Activated T-helper 9 cell treated with anti-CD3 and anti-CD28 coated beads, Interleukin-2, amount 50 U/mL, for 16 hours (primary cell): ENCODE measurements at places on chromosomes 5 and 9.

- no peak for DNase-seq
Observed at GRCh38 chr5:145906401-145906800, 30.0 kb upstream of the SH3RF2 start.

DNA sequence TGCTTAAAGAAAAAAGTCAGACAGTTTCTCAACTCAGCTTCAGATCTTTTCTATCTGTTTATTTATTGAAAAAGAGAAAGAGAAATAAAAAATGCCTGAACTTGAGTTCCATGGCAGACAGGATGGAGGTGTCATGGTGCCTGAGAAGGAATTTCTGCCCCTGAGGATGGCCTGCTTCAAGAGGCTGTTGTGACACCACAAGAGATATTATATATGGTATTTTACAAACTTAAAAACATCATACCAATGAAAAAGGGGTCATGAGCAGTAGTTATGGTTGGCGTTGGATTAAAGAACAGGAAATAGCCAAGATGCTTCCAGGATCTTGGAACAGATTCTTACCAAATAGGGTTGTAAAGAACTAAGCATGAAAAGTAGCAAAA lies 344.6 kb downstream of the GLIS3 start:
- no peak for DNase-seq

DNA sequence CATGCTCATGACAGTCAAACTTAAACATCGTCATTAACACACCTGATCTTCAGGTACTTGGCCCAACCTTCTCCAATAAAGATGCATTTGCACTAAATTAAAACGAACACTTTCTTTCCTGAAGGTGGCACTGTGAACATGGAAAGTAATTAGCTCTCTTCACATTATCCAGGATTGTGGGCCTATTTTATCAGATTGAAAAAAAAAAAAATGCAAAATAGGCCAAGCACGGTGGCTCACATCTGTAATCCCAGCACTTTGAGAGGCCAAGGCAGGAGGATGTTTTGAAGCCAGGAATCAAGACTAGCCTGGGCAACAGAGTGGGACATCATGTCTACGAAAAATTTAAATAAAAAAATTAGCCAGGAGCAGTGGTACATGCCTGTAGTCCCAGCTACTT lies 14.4 kb upstream of the CDC20B start:
- no peak for DNase-seq

DNA sequence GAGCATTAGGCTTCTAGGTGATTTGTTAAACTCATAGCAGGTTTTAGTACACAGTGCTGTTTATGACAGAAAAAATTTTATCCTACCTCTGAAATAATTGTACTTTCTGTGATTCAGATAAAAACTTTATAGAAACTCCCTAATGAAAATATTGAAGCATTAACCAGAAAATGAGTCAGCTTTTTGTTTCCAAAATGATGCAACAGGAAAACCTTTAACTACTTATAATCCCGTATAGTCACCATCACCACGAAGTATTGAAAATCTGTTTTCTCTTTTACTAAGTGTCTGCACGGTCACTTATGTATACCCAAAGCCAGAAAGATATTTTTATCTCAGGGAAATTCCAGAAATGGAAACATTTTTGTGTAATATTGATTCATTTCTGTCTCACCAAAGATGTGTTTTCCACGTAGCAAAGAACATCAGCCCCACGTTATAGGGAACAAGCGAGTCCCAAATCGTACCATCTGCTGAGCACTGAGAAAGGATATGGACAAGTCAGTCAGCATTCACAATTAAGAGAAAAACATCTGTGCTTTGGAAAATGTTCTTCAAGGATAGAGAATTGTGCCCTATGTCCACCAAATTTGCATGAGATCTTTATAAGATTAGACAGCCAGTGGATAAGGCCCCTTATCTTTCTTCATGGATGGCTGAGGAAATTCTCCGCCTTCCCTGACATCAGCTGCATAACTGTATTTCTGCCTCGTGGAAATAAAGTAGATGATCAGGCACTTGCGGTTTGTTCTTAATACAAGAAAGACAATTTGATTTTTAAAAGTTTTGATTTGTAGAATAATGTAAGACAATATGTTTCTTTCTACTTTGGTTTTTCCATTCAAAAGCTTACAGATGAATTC lies 41.9 kb downstream of the TNFAIP8 start:
- no peak for DNase-seq

DNA sequence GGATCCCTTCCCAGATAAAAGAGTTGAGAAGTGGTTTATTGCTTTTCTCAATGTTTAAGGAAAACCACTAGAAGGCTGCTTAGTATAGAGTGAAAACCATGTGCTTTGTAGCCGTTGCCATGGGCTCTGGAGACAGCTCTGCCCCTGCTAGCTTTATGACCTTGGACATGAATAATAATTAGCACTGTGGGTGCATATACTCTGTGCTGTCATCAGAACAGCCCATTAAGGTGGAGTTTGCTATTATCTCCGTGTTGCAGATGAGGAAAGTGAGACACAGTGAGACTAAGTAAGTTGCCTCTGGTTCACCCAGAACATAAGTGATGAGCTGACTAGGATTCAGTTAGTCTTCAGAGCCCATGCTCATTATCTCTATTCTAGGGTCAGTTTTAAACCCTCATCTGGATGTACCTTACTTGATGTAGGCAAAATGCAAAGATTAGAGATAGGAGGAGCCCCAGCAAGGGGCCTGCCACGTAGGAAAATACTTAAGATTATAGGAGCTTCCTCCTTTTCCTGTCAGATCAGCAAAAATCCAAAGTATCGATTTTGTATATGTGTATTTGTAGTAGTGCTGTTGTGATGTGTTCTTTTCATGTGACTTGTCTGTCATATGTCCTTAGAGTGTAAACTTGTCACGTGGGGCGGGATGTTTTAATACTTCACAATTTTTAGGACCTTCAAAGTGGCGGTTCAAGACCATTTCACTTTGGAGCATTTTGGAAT lies 102.5 kb downstream of the TLE4 start:
- no peak for DNase-seq

DNA sequence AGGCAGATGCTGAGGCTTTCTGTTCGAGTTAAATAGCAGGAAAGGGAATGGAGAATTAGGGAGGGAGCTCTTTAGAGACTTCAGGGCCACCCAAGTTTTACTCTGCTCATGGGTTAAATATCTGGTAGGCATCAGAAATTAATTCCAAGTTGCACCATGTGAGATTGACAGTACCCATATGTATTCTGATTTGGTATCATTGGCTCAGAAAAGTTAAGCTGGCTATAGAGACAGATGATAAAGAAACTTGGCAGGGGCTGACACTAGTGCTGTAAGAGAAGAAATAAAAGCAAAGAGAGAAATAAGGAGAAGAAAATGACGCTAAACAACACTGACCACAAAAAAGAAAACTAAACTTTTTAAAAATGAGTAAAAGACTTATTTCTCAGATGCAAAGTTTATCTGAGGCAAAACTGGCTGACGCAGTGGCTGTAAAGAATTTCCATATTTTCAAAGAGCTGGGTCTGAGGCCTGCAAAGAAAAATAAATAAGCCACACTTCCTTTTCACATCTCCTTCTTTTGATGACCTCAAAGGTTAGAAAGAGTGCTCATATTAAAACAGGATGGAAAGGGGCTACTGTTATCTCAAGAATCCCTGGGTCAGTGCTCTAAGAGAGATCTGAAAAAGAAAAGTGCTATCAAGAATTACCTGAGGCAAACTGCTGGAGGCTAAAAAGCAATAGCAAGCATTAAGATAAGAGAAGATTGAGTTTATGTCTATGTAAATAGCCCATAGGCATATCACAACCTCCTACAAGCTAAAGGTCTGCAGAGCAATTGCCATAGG lies 399.0 kb upstream of the MEF2C start:
- no peak for DNase-seq

GRCh38 chr5:99033014-99033900 lies 104.5 kb upstream of the CHD1 start:
- no peak for DNase-seq

DNA sequence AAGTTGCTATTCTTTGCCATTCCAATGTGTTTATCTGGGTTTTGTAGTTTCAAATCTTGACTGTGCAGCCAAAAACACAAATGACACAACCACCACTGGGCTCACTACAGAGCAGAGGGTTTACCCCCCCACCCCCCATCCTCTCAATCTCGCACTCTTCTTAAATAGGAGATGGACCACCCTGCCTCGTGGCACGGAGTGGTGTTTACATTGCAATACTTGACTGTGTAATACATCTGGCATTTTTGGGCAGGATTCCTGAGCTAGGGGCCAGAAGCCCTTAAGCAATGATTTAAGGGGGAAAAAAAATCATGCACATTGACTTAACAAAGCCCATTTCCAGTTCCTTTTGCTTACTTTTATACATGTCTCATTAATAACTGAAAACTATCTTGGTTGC lies 19.0 kb downstream of the PTCH1 start:
- no peak for DNase-seq

DNA sequence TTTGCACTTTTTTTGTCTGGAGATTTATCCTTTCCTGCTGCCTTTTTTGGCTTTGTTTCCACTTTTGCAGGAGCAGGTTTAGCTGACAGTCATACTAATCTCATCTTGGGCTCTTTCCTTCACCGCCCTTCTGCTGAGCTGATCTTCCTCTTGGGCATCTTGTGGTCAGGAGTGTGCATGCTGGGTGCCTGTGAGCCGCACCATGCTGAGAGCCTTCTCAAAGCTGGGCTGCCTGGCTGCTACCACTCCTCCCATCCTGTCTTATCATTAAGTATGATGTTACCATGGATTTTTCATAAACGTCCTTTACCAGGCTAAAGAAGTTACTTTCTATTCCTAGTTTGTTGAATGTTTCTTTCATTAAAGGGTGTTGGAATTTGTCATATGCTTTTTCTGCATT lies 49.5 kb upstream of the MCCC2 start:
- no peak for DNase-seq

DNA sequence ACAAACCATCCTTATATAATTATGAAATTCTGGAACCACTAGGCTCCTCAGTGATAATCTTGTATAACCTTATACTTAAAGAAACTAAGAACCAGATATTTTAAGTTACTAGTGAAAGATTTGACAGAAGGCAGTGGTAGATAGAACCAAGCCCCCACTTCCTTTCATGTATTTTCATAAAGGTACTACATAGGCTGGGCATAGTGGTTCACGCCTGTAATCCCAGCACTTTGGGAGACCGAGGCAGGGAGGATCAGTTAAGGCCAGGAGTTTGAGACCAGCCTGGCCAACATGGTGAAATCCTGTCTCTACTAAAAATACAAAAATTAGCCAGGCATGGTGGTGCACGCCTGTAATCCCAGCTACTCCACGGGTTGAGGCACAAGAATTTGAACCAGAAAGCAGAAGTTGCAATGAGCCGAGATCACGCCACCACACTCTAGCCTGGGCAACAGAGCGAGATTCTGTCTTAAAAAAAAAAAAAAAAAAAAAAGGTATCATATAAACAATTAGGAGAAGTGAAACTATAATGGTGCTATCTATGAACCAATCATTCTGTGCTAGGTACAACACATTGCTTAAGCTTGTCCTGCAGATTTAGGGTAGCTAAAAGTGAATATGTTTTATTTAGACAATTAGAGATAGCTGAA lies 27.9 kb upstream of the DTWD2 start:
- DNase-seq, result no peak

GRCh38 chr5:174722500-174722899 lies 1.9 kb upstream of the MSX2 start:
- DNase-seq, result no peak

GRCh38 chr9:83471241-83471640 lies 67.0 kb downstream of the FRMD3 start:
- DNase-seq, result no peak

DNA sequence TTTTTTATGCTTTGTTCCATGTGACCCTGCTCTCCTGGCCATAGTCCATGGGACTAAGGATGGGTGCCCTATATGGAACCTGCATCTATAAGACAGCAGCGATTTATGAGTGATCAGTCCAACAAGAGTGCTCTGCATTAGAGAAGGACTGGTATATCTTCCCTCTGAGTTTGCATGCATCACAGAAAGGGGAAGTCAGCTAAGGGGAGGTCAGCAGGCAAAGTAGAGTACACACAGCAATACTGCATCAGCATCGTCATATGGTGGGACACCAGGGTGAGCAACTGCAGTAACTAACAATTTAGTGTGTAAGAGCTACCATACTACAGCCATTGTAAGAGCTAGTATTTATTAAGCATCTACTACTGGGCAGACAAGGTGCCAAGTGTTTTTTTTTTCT lies 311.3 kb downstream of the NDUFS4 start:
- no peak for DNase-seq
